ENCODE measurements at places on chromosomes 3 and 15.

DNA sequence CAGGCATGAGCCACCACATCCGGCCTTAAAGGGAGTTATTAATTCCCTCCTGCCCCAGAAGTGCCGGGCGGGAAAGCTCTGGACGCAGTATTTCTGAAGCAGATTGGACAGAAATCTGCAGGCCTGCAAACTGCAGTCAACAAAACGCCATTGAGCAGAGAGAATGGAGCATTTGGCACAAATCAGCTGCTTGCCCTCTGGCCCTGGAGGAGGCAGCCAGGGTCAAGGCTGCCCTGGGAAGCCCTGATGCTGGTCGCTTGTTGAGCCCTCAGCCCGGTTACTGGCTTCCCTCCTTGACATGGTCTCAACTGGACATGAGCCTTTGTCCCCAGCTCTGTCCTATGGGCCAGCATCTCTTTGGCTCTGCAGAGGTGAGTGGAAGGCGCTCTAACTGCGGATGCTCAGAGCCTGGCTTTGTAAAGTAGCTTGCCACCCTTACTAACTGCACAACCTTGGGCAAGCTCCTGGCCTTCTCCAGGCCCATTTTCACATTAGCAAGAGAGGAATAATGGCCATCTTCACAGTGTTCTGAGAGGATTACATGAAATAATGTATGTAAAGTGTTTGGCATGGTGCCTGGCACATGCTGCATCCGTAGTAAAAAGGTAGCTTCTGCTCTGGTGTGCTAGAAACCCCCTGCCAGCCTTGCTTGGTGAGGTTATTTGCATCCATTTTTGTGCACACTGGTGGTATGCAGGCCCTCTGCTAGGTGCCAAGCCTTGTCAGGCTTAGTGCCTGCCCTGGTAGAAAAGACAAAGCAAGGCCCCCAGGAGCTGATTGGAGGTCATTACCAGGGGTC is 4.1 kb downstream of the SEMA4B start:
- DNase-seq, result no peak

DNA sequence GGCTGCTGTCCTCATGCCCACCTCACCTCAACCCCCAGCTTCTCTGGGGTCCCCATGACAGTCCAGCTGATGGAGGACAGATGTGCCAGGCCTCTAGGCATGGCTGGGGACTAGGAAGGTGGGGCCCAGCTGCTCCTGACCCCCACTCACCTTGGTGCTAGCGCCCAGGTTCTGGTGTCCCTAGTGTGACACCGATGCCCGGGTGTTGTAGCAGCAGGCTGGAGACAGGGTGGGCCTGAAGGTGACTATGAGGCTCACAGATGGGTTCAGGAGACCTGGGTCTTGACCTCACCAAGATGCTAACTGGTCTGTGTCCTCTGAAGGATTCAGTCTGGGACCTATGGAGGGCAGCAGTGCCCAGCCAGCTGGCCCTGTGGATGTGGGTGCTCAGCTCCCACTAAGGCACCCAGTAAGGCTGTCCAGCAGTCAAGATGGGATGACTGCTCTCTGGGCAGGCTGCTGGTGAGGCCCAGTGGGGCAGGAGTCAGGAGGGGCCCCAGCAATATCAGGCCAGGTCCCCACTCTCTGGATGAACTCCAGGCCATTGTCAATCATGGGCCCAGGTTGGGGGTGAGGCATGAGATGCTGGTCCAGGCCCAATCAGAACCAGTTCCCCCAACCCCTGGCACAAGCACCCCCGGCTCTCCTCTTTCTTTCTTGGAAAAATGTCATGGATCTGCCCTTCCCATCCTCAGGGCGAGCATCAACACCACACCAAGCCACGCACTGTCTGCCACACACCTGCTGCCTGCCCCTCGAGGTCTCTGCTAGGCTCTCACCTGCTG is 33.0 kb downstream of the ALDH1L1 start:
- DNase-seq, result peak; percentile 2

GRCh38 chr3:38713121-38713520 is 63.6 kb upstream of the SCN5A start:
- DNase-seq, result no peak

- DNase-seq, result no peak
Observed at GRCh38 chr3:108208831-108209230, 13.4 kb downstream of the IFT57 start.

- no peak for DNase-seq
Observed at GRCh38 chr3:144129536-144130214, 158.1 kb downstream of the DIPK2A start.

- DNase-seq, result no peak
Observed at GRCh38 chr15:101526442-101526841, 36.9 kb upstream of the PCSK6 start.
